ENCODE measurements at places on chromosomes 16 and 17. TPM values are rescaled to one million over a fixed set of nuclear protein-coding genes. Genes with fewer than 3 reads are reported as not detected.

GLP2R gene
- total RNA-seq: not detected

TEX14 gene
- not detected for total RNA-seq

CBX4 gene
- total RNA-seq: 12.3 TPM

CFAP97D1 gene
- total RNA-seq: not detected

PIK3R6 gene
- not detected for total RNA-seq

CACNA1G gene
- under 0.01 TPM for total RNA-seq

DHX8 gene
- total RNA-seq: 26.9 TPM

KCNJ12 gene
- 0.15 TPM for total RNA-seq

PHOSPHO1 gene
- 1.3 TPM for total RNA-seq

GAN gene
- total RNA-seq: 1.9 TPM

C16orf92 gene
- total RNA-seq: not detected

KRT13 gene
- total RNA-seq: not detected

OTOP2 gene
- total RNA-seq: not detected

CLDN7 gene
- 11.3 TPM for total RNA-seq

CRISPLD2 gene
- 75.3 TPM for total RNA-seq

PRR11 gene
- total RNA-seq: 66.4 TPM

NPIPB6 gene
- total RNA-seq: 0.17 TPM

PIK3R5 gene
- not detected for total RNA-seq

CA10 gene
- not detected for total RNA-seq

ACSM5 gene
- not detected for total RNA-seq

ZP2 gene
- total RNA-seq: not detected

CNP gene
- total RNA-seq: 60.2 TPM

RHBDF1 gene
- total RNA-seq: 34.0 TPM

C17orf50 gene
- total RNA-seq: not detected

MYH2 gene
- total RNA-seq: not detected

KCNH4 gene
- total RNA-seq: not detected

ODAD4 gene
- total RNA-seq: 0.45 TPM

ZFP3 gene
- total RNA-seq: 0.89 TPM

KRTAP3-1 gene
- not detected for total RNA-seq
